Motor neuron (in vitro differentiated cells): ENCODE measurements at places on chromosomes 6 and 20. TPM values are rescaled to one million over a fixed set of nuclear protein-coding genes. Genes with fewer than 3 reads are reported as not detected.

DNA sequence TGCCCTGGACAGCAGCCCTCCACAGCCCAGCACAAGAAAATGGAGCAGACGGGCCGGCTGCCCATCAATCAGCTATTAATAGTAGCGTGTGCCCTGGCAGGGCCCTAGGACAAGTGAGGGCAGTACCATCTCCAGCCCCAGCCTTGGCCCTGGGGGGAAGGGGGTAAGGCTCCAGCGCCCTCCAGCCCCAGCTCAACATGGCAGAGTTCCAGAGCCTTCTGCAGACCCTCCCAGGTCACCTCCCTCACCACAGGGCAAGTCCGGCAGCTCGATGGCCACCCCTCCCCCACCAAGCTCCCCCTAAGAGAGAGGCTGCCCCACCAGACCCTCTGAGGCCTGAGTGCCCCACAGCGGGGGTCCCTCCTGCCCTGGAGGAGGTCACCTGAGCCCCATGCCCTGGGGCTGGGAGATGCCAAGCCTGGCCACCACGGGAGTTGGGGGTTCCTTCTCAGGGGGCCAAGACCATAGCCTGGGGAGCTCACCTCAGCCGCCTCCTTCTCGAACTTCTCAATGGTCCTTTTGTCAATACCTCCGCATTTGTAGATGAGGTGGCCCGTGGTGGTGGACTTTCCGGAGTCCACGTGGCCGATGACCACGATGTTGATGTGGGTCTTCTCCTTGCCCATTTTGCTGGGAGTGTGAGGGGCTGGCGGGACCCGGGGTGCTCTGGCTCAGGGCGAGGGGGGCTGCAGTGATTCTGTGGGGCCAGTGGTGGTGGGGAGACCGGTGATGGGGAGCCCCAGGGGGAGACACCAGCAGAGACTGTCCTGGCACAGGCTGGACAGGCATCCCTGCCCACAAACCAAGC lies 1.5 kb downstream of the EEF1A2 start:
- ATAC-seq, result no peak

DNA sequence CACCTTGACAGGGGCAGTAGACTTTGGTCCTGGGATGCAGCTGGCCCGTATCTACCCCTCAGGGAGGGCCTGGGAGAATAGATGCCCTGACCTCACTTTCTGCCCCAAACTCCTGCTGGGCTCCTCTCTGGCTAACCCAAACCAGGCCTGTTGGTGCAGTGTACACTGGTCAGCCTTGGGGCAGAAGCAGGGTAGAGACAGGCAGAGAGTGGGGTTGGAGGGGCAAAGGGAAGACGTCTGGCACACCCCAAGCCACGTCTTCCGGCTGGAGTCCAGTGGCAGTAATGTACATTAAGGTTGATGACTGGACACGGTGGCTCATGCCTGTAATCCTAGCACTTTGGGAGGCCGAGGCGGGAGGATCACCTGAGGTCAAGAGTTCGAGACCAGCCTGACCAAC lies 9.3 kb downstream of the DDR1 start:
- no peak for ATAC-seq

The KHDC3L gene
- total RNA-seq, result 0.47 and 0.55 TPM in 2 replicates

The GRIK2 gene
- total RNA-seq, result 10.3 and 24.2 TPM in 2 replicates

GRCh38 chr6:139591075-139591865 lies 216.8 kb upstream of the CITED2 start:
- no peak for ATAC-seq

The C20orf144 gene
- total RNA-seq, result 0.89 and 1.1 TPM in 2 replicates

GRCh38 chr20:5596401-5597193 lies 153.6 kb upstream of the SHLD1 start:
- no peak for ATAC-seq

DNA sequence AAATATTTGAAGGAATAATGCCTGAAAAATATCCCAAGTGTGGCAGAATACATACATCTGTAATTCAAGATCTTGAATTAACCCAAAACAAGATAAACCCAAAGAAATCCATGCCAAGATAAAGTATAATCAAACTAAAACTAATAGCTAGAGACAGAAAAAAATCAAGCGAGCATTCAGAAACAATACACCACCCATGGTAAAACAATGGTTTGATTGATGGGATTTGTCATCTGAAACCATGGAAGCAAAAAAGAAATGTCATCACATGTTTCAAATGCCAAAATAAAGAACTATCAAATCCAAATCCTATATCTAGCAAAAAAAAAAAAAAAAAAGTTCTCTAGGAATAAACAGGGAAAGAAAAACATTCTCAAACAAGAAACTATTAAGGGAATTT lies 5.1 kb upstream of the DEFB127 start:
- ATAC-seq, result no peak

The MLN gene
- not detected in 2 replicates for total RNA-seq

- no peak for ATAC-seq
Observed at GRCh38 chr6:6331393-6331792, 10.9 kb upstream of the F13A1 start.

- ATAC-seq, result no peak
Observed at GRCh38 chr6:47290124-47290834, 19.4 kb downstream of the TNFRSF21 start.

GRCh38 chr6:34489207-34489805 lies 23.4 kb downstream of the PACSIN1 start:
- ATAC-seq, result no peak

The PGC gene
- not detected in 2 replicates for total RNA-seq

The TSPYL1 gene
- total RNA-seq, result 96.2 and 103 TPM in 2 replicates
